ENCODE measurements at places on chromosomes 12 and 14.
A peak's percentile ranks its signal among the peaks of the same experiment; 100 is the strongest.

DNA sequence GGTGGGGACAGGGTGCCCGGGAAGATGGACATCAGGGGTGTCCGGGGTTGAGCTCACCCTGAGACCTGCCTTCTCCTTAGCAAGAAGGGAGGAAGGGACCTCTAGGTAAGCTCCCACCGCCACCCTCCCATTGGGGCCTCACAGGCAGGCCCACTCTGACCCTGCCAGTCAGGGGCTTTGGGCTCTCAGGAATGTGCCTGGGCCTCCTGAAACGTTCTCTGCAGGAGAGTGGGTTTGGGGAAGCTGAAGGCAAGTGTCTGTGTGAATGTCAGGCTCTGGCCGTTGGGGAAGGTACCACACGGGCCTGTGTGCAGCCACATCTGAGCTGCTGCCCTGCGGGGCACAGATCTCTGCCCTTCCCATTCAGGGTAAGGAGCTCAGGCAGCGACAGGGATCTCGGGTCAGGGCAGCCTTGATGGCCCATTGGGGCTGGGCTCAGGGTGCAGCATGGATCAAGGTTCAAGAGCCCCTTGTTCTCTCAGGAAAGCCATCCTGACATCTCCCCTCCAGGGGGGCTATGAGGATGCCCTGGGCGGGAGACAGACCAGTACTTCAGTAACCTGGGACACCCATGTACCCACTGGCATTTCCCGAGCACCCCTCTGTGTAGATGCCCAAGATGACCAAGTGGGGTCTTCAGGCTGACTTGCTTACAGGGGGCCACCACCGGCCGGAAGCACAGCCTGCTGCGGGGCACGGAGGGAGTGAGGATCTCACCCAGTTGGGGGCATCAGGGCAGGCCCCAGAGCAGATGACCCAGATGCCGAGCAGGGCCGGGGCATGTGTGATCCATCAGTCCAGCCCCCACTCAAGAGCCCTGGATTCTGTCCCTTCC is 29.7 kb downstream of the FAM222A start:
- no peak for DNase-seq

DNA sequence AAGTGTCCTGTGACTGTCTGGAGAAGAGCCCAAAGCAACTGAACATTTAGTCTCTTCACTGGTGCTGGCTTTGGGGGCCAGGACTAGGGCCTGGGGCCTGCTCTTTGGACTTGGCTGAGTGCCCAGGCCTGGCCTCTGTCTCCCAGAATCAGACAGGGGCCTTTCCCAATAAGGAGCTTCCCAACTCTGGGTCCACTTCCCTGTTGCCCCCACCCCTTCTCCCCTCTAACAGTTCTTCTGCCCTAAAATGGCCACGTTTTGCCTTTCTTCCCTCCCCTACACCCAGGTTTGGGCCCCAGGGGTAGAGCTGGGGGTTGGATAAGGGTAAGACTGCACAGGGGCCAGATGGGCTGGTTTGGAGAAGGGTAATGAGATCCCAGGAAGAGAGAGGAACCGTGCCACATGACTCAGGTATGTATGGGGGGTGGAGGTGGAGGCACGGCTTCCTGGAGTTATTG is 10.0 kb upstream of the ITGA5 start:
- no peak for DNase-seq

DNA sequence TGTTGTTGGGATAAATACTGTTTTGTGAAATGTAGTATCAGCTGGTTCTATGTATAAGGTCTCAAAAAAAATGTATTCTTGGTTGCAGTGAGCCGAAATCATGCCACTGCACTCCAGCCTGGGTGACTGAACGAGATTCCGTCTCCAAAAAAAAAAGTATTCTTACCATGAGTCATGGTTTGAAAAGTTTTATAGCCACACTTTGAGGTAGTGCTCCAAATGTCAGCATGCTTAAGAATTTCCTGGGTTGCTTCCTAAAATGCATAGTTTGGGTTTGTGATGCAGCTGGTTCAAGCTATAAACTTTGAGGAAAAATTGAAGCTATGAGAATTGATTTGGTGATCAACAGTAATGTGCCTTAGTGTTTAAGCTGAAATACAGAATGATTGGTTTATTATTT is 48.0 kb downstream of the ETNK1 start:
- no peak for DNase-seq

- DNase-seq, result no peak
Measured at GRCh38 chr12:57852200-57852599, 5.7 kb upstream of the CTDSP2 start.

DNA sequence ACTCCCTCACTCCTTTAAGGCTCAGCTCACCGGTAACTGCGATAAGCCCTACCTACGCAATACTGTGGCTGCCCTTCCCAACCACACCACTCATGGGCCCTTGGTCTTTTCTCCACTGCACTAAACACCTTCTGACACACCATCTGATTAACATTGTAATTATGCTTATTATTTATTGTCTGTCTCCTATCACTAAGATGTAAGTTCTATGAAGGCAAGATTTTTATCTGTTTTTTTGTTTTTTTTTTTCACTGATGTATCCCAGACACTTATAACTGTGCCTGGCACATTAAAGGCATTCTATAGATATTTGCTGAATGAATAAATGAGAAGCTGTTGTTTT is 34.2 kb upstream of the PYGL start:
- DNase-seq, result no peak

GRCh38 chr12:122872815-122873361 is 23.0 kb downstream of the VPS37B start:
- DNase-seq, result peak; percentile 35

DNA sequence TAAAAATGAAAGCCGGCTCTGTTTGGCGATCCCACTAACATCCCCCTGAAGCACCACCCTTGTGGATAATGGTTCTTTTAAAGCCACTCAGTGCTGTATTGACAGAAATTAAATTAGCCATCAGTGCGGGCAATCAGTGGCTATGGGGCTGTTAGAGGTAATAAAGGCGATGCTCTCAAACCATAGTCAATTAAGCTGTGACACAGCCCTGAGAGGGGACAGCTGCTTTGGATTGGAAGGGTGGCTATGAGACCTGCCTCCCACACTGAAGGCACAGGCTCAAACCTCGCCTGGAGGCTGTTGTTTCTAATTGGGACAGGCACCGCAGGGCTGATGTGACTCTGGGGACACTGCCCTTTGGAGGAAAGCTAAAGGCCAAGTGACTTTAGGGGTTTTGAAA is 562.2 kb downstream of the VRK1 start:
- no peak for DNase-seq

GRCh38 chr14:103104654-103105452 is 10.3 kb downstream of the EXOC3L4 start:
- DNase-seq, result no peak

- DNase-seq, result peak; percentile 68
Measured at GRCh38 chr14:95463171-95463901, 53.1 kb downstream of the SYNE3 start.

- no peak for DNase-seq
Measured at GRCh38 chr12:1130571-1130970, 139.5 kb downstream of the ERC1 start.

- peak; percentile 41 for DNase-seq
Measured at GRCh38 chr12:94561943-94562411, 88.4 kb downstream of the TMCC3 start.

DNA sequence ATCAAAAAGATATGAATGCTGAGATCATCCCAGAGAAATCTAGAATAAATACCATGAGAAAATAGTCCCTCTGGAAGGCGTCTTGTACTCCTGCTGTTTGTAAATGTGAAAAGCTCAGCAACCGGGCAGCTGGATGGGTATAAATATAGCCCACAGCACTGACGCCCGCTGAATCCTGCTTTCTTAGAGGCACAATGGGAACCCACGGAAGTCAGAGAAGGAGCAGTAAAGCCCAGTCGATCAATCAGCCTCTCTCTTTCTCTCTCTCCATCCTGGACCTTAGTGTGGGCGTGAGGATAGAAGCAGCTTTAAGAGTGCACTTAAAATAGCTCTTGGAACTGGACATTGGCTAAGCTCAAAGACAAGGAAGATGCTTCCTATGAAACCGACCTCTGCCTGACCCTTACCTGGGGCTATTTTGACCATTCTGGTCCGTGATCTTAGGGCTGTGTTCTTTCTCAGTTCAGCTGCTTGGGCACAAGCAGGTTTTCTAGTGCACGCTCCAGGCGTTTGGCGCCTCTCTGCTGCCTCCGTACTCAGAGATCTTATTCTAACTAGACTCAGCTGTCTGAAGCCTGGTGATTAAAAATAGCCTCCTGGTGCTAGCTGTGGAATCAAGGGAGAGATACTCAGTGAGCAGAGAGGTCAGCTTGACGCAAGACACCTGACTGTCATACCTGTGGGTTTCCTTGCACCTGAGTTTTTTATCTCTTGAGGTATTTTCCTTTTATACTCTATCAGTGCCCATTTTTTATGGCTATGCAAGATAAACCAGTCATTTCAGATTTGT is 144.6 kb downstream of the ETV6 start:
- DNase-seq, result no peak
